ENCODE measurements at places on chromosomes 5 and 9.

GRCh38 chr9:120935383-120935857 lies 8.8 kb upstream of the TRAF1 start:
- DNase-seq: no peak

- no peak for DNase-seq
These were observed 7.7 kb downstream of the FREM1 start for GRCh38 chr9:14902561-14902960.

GRCh38 chr5:88063813-88064212 lies 204.8 kb downstream of the TMEM161B start:
- DNase-seq: no peak

GRCh38 chr5:139417214-139417613 lies 13.3 kb upstream of the SPATA24 start:
- DNase-seq: no peak

- DNase-seq: no peak
These were observed 16.6 kb downstream of the LHFPL2 start for GRCh38 chr5:78631931-78632330.

DNA sequence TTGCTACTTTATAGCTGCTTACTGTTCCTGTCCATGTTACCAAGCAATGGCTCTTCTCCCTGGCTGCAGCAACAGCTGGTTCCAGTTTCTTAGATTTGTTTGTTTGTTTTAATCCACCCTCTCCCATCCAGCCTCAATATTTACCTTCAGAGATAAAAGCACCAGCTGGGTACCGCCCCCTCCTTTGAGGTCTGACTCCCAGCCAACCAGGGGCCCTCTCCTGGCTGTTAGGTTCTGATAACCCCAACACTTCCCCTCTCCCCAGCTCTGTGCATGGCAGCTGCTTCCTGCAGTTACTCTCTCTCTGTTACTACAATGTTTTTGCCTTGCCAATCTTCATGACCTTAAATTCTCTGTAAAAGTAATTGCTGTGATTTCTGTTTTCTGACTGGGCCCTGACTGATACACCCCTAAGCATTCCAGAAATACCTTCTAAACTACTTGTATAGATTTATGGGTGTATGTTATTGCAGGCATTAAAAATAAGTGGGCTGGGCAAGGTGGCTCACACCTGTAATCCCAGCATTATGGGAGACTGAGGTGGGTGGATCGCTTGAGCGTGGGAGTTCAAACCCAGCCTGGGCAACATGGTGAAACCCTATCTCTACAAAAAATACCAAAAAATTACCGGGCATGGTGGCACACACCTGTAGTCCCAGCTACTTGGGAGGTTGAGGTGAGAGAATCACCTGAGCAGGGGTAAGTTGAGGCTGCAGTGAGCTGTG lies 2.6 kb upstream of the GCNT1 start:
- peak; percentile 38 for DNase-seq

DNA sequence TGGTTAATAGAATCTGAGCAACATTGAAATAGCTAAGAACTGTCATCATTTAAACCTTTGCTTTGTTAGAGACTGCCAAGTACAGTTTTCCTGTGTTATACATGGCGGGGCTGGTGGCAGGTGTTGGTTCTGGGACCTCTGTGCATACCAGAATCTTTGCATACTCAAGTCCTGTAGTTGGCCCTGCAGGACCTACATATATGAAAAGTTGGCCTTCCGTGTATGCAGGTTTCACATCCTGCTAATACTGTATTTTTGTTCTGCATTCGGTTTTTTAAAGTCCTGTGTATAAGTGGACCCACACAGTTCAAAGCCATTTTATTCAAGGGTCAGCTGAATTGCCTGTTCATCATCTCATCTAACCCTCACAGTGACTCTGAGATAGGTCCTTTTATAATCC lies 36.4 kb downstream of the LARP1 start:
- no peak for DNase-seq

DNA sequence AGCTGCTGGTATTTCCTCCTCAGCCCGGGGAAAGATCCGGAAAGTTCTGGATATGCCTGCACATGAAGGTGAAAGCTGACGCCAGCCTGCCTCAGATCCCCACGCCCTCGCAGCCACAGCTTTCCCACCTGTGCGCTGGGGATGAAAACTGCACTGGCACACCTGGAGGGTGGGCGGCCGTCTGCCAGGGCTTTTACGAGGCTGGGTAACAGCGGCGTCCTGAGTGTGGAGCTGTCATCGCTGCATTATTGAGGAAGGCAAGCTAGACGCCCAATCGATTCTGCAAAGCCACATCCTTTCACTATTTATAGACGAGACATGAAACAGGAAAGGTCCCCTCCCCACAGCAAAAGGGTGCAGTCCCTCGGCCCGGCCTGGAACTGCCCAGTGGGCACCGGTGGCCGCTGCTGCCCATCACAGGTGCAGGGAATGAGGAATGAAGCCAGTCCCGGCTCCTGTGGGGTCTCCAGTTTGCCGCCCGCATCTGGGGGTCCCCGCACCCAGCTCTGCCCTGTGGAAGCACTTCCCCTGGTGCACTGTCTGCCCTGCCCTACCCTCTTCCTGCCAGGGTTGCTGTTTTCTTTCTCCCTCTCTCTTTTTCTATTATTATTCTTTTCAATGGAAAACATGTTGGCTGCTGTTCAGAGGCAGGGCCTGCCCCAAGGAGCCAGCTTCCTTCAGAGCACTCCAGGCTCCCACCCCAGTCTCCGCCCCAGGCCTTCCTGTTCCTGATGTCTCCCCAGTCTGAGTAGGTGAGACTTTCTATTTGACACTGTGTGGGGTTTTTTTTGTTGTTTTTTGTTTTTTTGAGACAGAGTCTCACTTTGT lies 7.0 kb downstream of the NOTCH1 start:
- peak; percentile 62 for DNase-seq

GRCh38 chr5:67807439-67807888 lies 408.1 kb upstream of the PIK3R1 start:
- no peak for DNase-seq

GRCh38 chr5:166320920-166321480 lies 1970.4 kb upstream of the WWC1 start:
- no peak for DNase-seq

DNA sequence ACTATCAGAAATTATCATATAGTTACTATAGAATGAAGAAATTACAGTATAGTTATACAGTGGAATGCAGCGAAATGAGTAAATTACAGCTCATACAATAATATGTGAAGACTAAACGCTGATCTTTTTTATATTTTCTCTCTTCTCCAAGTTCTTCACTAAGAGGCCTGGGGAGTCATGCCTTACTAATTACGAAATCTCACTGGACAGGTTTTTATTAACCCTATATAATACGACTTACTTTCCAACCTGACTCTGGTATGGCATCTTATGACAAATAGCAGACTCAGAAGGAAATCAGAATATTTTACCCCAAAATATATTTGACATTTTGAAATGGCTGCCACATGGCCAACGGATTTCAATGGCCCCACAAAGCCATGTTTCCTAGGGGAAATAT lies 9.1 kb downstream of the CARNMT1 start:
- DNase-seq: no peak

GRCh38 chr5:136734628-136735027 lies 369.3 kb upstream of the TRPC7 start:
- no peak for DNase-seq

DNA sequence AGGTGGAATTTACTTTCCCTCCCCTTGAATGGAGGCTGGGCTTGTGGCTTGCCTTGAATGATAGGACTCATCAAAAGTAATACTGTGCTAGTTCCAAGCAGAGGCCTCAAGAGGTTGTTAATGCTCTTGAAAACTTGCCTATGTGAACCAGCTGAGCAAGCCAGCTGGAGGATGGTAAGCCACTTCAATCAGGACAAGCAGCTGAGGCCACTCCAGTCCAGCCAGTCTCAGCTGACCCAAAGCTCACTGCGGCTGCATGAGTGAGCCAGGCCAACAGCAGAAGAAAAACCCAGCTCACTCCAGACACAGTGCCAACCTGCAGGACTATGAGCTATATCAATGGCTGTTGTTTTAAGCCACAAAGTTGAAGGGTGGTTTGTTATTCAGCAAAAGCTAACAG lies 182.8 kb downstream of the MCTP1 start:
- no peak for DNase-seq

- no peak for DNase-seq
These were observed 2.0 kb upstream of the C5orf15 start for GRCh38 chr5:133970325-133970909.

DNA sequence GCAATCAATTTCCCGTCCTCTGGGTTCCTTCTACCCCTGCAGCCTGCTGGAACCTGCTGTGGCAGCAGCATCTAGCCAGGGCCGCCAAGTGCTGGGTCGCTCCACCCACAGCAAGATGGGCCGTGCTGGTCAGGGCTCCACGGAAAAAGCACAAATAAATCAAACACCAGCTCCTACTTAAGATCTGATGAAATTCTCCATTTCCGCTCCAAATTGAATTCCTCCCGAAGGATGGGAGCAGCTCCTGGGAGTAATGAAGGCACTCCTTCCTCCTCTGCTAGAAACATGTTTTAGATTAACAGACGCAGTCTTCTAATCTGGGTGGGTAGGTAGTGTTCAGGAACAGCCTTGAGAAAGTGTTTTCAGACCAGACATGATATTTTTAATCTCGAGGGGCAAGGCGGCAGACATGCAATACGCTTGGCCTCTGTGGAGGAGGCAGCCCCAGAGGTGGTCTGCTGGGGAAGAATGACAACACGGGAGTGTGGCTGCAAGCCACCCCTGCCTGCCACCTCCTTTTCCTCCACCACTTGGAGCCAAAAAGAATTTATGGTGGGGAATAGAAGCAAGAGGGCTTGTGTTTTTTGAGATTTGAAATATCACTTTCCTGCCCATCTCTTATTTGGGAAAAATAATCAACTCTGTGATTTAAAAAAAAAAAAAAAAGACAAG lies 194.1 kb downstream of the AOPEP start:
- DNase-seq: no peak

GRCh38 chr5:78706825-78707224 lies 58.3 kb upstream of the LHFPL2 start:
- DNase-seq: no peak

DNA sequence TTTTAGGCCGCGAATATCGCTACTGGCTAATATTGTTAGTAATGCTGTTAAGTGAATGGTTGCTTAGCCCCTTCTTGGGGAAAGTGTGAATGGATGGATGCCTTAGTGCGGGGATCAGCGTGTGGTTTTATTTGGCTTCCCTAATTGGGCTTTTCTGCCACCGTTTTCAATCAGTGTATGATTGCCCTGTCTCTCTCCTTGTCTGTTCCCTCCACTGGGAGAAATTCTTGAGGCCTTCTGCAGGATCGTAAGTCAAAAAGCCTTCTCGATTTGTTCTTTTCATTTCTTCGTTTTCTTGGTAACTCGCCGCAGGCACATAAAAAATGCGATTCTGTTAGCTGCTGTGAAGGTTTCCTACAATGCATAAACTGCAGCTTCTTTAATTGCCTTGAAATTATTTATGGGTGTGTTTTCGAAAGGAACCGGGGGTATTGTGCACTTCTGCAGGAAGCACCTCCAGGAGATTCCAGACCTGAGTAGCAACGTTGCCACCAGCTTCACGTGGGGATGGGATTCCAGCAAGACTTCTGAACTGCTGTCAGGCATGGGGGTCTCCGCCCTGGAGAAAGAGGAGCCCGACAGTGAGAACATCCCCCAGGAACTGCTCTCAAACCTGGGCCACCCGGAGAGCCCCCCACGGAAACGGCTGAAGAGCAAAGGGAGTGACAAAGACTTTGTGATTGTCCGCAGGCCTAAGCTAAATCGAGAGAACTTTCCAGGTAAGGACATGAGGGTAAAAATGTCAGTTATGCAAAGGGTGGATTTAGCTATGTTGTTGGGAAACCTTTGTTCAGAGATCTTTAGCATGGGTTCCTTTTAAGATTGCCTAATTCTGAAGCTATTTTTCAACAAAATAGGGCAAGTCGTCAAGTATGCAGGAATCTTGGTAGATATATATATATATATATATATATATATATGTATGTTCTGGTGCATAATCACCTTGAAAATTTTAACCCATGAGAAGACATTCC lies 700 bp downstream of the SKP2 start:
- no peak for DNase-seq

DNA sequence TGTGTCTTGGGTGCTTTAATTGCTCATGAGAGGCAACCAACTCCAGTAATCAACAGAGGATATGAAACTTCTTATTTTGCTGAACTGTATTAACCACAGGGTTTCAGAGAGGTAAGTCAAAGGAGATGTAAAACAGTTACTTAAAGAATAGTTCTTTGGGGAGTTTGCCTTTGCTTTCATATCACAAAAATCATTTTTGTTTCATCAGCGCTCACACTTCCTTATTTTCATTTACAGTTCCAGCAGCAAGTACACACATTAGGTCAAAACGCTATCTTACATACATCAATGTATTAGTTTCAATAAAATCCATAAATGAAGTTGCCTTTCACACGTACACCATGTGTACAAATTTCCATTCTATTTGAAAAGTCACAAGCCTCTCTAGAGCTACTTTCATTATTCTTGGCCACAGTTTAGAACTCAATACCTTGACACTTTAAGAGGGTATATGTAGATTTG lies 50.1 kb downstream of the ST8SIA4 start:
- peak; percentile 27 for DNase-seq

- DNase-seq: no peak
These were observed 3.0 kb downstream of the LAMC3 start for GRCh38 chr9:131012023-131012334.

DNA sequence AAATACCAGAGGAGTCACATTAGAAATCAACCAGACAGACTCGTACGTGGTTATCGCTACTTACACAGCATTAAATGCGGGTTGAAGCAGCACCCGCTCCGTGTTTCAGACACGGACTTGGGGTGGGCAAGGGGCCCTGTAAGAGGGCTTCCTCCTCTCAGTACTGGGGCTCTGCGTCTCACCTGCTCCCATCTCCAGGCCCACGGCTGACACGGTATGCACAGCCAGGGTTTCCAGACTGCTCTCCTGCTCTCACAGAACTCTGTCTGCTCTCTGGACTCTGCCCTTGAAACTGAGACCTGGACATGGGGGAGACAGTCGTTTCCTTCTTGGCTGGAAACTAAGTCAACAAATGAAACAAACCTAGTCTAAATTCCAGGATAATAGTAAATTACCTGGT lies 24.7 kb upstream of the RASGEF1C start:
- DNase-seq: no peak

DNA sequence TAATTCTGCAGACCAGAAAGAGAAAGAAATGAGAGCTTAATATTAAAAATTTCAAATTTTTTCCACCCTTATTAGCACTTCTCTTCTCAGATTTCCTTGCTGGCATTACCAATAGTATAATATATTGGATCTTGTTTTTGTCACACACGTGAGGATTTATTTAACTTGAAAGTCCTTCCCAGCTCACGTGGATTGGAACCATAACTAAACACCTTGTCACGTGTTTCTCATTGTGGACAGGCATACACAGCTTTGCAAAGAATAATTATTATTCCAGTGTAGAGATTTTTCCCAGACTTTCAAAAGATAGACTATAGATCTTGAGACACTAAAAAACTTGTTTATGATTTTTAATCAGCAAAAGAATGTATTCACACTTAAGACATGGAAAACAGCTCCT lies 123.8 kb upstream of the LPAR1 start:
- no peak for DNase-seq

GRCh38 chr5:111779260-111779921 lies 22.4 kb upstream of the NREP start:
- no peak for DNase-seq
